ENCODE measurements at places on chromosomes 3 and 15.

- no peak for DNase-seq
Measured at GRCh38 chr3:23701716-23702597, 103.8 kb upstream of the UBE2E1 start.

DNA sequence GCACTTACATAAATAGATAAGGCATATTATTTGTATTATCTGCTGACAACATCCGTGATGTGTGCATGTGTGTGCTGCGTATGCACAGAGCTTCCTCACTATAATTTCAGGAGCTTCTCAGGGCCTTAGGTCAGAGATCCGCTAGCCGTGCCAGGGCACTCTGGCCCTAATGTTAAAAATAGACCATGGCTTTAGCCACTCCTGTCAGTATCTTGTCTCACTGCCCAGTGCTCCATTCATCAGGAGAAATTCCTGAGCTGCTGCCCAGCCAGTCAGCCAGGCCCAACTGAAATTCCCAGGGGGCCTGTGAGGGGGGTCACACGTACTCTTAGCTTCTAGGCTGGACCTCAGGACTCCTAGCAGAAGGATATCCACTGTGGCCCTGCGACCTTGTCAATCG lies 70.0 kb upstream of the ABHD2 start:
- DNase-seq: no peak

DNA sequence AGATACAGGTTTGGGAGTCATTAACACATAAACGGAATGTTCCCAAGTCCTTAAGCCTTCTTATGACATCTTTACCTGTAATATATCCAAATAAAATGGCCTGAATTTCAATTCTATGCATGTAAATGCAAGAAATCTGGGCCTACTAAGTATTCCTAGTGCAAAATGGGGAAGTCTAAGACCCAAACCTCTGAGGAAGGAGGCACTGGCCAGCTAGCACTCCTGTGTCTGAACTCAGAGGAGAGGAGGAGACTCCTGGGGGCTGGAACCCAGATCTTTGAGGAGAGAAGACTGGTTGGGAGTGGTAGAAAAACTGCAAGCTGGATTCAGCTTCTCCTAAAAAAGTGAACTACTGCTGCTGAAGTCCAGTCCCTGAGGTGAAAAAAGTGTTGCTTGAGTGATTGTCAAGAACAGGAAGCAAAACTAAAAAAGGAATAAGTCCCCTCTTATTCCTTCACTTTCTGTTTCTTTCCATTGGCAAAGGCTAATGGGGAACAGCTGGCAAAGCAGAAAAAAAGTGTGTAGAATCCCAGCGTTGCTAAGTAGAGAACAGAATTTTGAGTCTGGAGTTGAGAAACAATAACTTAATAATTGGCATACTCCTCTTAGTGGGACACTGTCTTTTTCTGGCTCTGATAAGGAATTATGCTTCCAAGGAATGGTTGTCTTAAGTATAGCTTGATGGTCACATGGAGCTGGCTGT lies 54.8 kb upstream of the ATP2C1 start:
- no peak for DNase-seq

- DNase-seq: no peak
Measured at GRCh38 chr3:128496602-128497304, 3.8 kb upstream of the GATA2 start.

DNA sequence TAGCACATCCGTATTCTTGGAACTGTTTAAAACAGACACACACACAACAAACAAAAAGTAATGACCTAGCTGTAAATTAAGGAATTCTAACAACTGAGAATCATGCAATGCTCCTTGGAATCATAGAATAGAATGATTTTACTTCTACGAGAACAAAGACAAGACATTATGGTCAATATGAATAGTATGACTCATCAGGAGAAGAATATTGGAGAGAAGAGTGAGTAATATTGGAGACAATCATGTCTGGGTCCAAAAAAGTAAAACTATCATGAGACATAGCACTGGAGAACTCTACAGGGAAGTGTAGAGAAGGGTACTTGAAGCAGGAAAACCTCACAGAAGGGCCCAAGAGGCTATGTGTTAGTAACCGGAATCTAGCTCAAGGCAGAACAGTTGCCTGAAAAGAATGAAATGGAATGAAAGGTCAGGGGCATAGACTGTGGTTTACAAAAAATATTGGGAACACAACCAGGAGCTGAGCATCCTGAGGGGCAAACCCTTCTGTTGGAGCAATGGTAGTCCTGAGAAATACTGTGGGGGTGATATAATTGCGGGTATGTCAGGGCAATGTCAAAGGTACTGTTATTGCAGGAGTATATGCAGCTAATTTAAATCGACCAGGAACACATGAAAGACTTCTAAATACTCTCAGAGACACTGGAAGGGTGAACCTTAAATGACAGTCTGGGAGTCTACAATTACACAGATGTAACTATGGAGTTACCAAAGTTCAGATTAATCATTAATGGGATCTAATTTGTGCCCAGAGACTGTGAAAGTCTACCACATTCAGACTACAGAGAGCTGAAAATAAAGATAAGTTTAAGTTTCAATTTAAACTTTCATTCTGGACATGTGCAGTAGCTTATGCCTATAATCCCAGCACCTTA lies 201.2 kb downstream of the BCHE start:
- no peak for DNase-seq

GRCh38 chr3:30940740-30941139 lies 46.3 kb upstream of the GADL1 start:
- no peak for DNase-seq

DNA sequence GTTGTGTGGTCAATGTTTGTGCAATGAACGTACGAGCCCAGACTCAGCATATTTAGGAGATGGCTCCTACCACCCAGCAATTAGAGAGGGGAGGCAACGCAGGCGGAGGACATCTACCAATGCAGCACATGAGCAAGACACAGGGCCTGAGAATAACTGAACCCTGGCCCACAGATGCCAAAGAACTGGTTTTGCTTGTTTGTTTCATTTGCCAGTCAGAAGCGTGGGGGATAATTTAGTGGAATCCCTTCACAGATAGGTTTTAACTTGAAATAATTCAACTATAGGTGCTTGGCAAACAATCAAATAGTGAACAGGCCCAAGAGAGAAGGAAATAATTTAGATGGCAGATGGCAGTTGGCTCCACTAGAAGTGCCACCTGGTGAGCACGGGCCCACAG lies 54.8 kb downstream of the LIPC start:
- DNase-seq: no peak

- no peak for DNase-seq
Measured at GRCh38 chr3:22979581-22979980, 223.5 kb upstream of the UBE2E2 start.

GRCh38 chr15:64828985-64829384 lies 3.5 kb upstream of the PIF1 start:
- no peak for DNase-seq

Measured in activated naive CD4-positive, alpha-beta T cell treated with Interleukin-2 at 50 U/mL for 16 hours (primary cell).